ENCODE measurements at places on chromosomes 11 and 22.
A peak's percentile ranks its signal among the peaks of the same experiment; 100 is the strongest.

DNA sequence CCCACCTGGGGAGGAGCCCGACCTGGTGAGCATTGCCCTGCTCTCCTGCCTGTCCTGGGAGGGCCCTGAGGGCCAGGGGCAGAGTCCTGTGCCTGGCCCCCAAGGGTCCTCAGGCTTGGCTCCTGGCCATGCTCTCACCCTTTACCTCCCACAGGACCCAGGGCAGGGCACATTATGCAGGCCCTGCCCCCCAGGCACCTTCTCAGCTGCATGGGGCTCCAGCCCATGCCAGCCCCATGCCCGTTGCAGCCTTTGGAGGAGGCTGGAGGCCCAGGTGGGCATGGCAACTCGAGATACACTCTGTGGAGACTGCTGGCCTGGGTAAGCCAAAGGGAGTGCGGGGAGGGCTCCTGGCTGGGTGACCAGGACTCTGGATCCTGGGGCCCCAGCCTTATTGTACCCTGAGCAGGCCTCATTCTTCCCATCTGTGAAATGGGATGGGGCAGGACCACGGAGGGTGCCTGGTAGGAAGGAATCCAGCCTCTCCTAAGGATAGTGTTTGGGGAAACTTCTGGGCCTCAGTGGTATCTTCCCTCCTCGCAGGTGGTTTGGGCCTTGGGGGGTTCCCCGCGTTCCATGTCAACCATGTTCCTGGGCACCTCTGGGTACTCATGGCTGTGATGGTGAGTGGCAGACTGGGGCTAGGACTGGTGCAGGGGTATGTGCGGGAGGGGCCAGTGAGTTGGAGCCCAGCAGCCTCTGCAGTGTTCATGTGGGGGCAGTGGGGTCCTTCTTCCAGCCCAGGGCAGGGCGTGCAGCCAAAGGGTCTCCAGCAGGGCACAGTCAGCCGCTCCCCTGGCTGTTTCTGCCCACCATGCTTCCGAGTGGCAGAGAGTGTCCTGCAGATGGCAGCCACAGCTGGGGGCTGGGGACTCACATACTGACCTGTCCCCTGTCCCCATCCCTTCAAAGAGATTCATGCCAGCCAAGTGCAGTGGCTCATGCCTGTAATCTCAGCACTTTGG is 14.7 kb downstream of the RELT start:
- DNase-seq = no peak

DNA sequence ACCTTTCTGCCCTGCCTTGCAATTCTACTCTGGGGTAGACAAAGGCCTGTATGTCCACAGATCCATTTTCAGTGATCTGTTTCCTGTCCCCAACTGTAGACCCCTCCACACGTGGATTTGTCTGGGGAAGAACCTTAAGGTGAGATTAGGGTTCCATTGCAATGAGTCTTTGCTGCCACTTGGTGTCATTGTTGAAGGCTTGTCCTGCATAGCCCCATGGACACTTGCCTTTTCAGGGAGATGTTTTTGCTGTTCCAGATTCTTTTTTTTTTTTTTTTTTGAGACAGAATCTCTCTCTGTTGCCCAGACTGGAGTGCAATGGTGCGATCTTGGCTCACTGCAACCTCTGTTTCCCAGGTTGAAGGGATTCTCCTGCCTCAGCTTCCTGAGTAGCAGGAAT is 21.8 kb downstream of the SERPING1 start:
- no peak for DNase-seq

GRCh38 chr22:19559324-19559811 is 35.2 kb upstream of the CLDN5 start:
- DNase-seq = no peak

- no peak for DNase-seq
Observed at GRCh38 chr22:50542416-50542927, 3.2 kb upstream of the KLHDC7B start.

DNA sequence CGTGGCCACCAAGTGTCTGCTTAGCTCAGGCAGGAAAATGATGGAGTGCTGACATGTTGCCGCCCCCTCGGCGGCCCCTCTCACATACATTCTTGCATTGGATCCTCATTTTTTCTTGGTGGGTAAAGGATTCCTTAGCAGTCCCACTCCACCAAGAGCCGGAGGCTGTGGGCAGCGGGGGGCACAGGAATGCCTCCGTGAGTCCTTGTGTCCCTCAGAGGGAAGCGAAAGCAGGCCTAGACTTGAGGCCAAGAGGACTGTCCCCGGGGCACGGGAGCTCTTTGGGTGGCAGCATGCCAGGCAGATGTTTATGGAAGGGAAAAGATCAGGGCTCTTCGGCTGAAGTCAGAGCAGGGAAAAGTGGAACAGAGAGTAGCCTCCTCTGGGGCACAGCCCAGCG is 21.6 kb downstream of the LRFN4 start:
- DNase-seq = no peak

DNA sequence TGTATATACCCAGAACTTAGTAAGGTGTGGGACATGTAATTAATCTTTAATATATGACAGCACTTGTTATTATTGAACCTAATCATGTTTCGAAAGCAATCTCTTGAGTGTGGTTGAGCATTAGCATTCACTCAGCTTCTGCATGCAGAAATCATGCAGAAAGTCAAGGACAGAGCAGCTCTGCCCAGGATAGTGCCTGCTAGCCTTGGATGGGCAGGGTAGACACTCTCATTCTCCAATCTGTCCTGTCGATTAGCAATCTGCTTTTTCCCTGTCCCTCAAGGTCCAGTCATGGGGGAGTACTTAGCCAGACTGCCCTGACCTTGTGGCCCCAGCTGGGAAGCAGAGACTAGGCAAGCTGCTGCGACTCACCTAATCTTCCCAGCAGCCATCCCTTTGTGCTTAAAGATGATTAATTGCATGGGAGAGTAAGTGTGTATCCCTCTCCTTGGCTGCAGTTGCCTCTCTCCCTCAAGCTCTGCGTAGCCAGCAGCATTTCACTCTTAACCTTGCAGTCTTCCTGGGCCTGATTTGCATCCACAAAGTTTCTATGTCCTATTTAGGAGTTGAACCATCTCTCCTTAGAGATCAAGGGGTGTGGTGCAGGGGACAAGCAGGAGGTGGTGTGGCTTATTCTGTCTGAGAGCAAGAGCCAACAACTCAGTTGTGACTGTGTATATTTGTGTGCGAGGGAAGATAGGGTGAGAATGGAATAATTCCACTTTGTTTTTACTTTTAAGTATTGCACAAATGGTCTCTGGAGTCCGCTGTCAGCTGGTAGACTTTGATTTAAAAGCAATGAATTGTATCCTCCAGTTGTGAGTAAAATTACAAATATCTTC is 101.4 kb downstream of the FDX1 start:
- DNase-seq = no peak

DNA sequence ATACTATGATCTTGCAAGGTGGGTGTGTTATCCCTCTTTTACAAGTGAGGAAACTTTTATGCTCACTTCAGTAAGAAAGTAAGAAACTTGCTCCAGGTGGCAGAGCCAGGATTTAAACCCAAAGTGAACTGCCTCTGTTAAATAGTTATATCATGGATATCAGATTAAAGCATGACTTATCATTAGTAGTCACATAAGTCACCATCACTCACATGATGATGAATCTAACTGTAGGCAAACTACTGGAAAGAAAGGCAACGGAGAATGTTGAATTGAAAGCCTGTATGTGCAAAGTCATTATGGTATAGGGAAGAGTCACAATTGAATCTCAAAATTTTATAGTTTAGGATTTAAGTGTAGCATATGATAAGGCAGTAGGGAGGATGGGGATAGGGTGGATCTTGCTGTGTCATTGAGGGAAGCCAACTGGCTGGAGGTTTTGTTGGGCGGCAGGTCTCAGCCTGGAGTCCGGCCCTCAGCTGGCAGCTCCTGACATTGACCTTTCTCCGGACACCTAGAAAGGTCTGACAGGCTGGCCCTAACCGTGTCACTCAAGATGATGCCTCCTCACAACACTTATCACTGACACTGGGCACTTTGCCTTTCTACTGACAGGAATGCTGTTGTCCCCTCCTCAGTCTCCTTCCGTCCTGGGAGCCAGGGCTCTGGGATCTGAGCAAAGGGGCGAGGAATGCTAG is 98.3 kb downstream of the EMSY start:
- DNase-seq = no peak

- no peak for DNase-seq
Observed at GRCh38 chr11:125192183-125192582, 27.6 kb downstream of the PKNOX2 start.

DNA sequence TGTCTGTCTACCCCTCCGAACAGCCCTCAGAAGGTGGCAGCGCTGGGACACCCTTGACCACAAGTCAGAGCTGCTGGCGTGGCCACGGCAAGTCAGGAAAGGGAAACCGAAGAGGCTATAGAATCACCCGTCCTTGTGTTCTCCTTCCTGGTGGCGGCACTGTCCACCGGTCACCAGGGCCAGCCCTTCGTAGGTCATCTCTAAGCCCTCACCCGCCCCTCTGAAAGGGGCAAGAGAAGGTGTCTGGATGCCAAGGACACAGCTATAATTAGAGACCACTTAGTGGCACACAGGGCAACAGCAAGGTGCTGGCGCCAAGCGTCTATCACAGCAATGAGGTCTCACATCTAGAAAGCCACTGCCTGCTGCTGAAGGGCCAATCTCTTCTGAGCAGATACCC is 320.9 kb downstream of the SHANK2 start:
- no peak for DNase-seq

- no peak for DNase-seq
Observed at GRCh38 chr11:132335311-132335710, 964.9 kb downstream of the NTM start.

DNA sequence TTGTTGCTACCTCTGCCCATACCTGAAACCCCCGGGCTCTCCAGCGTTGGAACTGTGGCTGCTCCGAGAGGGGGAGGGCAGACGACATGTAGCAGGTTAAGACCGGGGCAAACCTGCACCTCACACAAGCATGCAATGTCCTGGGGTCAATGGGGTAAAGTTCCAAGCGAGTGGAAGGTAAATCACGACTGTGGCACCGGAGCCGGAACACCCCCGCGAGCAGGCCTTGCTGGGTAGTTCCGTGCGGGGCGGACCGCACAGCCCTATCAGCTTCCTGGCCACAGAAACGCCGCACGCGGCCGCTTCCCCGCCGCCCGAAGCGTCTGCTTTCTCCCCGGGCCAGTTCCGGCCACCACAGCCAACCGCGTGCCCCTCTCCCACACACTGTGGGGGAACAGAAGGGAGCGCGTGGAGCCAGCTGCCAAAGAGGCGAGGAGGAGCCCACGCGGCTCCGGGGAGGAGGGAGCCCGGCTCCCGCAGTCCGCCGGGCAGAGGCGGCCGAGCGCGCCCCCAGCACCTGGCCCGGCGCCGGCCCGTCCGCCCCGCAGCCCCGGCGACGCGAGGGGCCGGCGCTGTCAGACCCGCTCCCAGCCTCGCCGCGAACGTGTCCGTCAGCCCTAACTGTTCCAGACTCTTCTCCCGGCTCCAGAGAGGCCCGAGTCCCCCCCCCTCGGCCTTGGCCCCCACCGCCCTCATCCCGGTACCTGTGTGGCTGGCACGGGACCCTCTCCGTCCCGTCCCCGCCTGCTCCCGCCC is 1.6 kb downstream of the SPTBN2 start:
- no peak for DNase-seq

DNA sequence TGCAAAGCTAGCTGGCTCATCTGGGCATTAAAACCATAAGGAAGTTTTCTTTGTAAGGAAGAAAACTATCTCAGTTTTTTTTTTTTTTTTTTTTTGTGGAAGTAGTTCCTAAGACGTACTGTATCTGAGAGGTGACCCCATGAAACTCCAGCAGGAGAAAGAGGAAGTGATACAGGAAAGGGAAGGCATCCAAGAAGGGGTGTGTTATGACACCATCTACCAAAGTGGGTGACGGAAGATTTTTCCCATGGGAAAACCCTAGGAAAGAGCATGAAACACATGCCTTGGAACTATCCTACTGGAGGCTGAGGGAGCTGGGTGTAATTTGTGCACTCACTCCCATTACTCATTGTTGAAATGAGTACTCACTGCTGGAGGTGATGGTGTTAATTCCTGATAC is 63.8 kb upstream of the ARHGAP20 start:
- DNase-seq = no peak

GRCh38 chr11:11036185-11036847 is 178.5 kb upstream of the ZBED5 start:
- no peak for DNase-seq

DNA sequence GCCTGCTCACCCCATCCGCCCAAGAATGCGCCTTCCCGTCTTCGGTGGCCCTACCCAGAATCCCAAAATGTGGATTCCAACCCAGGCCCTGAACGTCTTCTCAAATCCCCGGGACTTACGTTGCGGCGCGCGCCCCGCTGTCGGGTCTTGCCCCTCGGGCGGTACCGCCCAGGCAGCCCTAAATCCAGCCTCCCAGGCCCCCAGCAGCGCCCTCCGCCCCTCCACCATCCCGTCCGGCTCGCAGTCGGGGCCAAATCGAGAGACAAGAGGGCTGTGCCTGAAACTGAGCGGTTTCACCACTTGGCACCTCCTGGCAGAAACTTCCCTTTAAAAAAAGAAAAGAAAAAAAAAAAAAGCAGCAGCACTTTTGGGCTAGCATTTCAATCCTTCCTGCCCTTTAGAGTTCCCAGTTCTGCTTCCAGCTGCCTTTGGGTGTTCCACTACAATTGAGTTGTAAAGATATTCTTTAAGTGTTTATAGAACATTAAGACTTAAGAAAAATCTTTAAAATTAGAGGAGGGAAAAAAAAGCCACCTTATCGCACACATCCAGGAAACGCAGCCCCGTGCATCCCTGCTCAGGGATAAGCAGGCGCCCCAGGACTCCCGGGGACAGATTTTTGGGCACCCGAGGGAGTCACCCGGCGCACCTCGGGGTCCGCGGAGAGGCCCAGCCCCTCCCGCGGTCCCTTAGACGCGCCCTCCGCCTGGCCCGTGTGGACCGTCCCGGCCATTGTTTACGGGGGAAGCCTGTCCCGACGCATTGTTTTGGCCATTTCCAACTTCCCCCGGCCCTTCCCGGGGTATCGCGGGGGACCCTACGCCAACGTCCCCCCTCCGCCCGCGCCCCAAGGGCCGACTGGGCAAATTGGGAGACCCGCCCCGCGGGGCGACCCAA is 57.6 kb downstream of the KCNJ4 start:
- DNase-seq = no peak

- DNase-seq = peak; percentile 15
Observed at GRCh38 chr11:106087815-106088435, 10.5 kb downstream of the AASDHPPT start.

DNA sequence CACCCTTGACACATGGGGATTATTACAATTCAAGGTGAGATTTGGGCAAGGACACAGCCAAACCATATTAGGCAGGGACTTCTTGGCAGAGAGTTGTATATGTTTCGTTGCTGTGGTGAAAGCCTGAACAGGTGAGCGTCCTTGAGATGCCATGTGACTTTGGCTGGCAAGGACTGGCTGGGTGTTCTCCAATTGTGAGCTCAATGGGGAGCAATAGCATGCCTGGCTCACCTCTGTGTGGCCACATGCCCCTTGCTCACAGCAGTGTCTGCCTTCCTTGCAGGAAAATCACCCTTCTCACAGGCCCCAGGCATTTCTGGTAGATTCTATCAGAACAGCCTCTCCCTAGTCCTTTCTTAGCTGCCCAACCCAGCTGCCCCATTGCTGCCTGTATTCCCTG is 105.5 kb downstream of the PARVA start:
- DNase-seq = no peak

DNA sequence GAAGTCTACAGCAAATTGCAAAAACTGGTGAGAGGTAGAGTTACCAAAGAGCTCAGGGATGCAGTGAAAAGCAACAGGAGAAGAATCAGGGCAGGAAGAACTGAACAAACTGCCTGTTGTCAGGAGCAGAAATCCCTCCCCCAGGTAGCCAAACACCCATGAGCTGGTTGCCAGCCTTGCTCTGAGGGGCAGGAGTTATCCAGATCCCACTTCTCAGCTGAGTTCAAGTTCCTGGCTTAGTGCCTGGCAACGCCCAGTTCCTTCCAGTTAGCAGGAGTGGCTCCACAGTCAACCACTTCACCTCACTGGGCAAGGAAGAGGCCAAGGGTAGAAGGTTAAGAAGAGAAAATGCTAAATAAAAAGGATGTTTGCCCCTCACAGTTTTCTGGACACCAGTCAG is 1.9 kb upstream of the MPZL2 start:
- DNase-seq = no peak

GRCh38 chr11:131889146-131889577 is 518.7 kb downstream of the NTM start:
- no peak for DNase-seq
